BE2C (cell line): ENCODE measurements at places on chromosomes 13 and 19.
A peak's percentile ranks its signal among the peaks of the same experiment; 100 is the strongest.

DNA sequence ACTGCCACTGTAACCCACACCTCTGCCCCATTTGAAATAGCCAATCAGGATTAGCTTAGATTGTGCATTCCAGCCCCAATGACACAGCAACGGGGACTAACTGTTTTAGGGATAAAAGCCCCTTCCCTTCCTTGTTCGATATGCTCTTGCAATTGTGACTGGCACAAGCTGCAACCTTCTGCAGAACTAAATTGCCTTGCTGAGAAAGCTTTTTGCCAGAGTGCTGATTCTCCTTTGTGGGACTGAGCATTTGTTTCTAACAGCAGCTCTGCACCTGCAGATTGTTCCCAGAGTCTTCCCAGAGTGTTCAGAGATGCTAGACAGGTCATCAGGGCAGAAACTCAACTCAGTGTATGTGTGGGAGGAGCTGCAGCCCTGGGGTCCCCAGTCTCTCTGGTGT is 115.8 kb downstream of the ZNF675 start:
- DNase-seq = no peak

DNA sequence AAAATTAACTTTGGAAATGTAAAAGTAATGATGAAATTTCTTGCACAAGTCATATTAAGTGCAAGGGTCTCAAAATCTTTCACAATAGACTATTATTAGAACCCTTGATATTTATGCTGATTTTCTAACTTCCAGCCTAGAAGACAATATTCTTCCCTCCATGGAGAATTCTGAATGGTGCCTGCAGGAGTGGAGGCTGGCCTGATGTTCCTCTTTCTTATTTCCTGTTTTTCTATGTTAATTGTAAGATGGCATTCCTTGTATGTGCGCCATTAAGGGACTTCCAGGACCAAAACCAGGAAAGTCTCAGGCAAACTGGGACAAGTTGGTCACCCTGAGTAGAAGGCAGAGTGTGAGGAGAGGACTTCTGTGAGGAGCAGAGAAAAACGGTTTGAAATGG is 294.9 kb downstream of the DLEU7 start:
- DNase-seq = no peak

DNA sequence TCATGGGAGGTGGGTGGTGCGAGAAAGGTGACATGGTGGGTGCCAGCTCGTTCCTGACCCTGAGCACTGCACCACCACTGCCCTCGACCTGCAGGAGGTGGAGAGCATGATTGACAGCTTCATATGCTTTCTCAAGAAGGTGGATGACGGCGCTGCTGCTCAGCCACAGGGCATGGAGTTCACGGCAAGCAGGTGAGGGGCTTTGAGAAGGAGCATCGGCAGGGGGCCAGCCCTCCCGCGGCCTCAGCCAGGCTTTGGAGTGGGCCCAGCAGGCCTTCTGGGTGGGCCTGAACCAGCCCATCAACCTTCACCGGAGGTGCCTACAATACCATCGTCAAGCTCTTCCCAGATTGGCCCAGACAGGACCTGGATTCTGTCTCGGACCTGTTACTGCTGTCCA is 18.9 kb upstream of the ZNF14 start:
- no peak for DNase-seq

- DNase-seq = peak; percentile 78
Measured at GRCh38 chr19:45402298-45403061, 2.4 kb downstream of the PPP1R13L start.

DNA sequence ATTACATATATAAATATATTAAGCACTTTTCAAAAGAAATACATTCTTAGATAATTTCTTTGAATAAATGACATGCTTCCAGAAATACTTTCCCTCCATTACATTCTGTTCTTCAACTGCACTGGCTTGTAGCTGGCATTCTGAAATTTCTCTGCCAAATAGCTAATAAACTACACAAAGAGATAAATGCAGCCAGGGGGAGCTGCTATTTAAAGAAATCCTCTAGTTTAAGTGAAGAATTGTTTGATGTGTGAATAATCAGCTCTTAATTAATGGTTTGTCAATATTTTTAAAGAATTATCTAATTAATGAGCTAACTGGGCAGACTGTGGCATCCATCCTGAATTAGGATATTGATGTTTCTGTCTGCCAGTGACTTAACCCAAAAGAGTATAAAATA is 30.7 kb downstream of the SLC7A1 start:
- DNase-seq = no peak
